ENCODE measurements at places on chromosomes 11 and 22. TPM values are rescaled to one million over a fixed set of nuclear protein-coding genes. Genes with fewer than 3 reads are reported as not detected.

UCP2 gene
- total RNA-seq: 87.0 TPM

DNA sequence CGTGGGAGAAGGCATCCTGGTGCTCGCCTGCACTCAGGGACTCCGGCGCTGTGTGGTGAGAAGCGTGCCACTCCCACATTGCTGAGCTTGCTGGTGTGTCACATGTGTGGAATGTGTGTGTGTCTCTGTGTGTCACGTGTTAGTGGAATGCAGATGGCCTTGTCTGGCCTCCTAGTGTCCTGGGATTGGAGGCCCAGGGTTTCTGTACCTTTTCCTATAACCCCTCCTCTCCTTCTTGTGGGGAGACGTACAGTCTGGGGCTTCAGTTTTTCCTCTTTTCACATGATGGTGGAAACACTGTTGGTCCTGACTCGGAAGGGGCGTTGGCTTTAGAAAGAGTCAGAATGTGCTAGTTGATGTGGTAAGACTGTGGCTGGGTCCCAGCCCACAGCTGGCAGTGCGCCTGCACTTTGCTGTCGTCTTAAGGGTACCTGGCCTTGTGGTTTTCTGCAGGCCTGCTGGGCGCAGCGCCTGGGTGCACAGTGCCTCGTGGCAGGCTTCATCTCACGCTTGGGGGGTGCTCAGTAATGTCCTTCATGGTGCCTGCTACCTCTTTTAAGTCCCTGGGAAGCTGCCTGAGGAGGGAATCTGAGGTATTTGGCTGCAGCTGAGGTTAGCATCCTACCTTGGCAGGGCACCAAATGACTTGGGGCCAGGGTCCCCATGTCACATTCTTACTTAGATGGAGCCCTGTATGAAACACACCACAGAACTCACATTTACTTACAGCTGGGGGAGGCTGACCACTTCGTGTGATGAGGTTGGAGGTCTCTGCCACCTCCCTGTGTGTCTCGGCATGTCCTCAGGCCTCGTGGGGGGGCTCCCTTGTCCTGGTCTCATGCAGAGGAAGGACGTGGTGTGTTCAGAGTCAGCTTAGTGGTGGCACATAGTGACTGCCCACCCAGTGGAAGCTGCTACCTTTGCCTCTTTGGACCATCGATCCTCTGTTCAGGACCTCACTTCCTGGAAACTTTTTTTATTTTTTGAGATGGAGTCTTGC is 61.9 kb downstream of the MED15 start:
- peak; percentile 71 for DNase-seq
- H3K27me3 ChIP-seq: no peaks in the 10 kb centered on the region
- H3K27ac ChIP-seq: peak overlapping the region; percentile 57
- H3K4me1 ChIP-seq: peaks cover 33% of the 10 kb centered on the region
- H3K4me3 ChIP-seq: no peak overlapping the region

DNA sequence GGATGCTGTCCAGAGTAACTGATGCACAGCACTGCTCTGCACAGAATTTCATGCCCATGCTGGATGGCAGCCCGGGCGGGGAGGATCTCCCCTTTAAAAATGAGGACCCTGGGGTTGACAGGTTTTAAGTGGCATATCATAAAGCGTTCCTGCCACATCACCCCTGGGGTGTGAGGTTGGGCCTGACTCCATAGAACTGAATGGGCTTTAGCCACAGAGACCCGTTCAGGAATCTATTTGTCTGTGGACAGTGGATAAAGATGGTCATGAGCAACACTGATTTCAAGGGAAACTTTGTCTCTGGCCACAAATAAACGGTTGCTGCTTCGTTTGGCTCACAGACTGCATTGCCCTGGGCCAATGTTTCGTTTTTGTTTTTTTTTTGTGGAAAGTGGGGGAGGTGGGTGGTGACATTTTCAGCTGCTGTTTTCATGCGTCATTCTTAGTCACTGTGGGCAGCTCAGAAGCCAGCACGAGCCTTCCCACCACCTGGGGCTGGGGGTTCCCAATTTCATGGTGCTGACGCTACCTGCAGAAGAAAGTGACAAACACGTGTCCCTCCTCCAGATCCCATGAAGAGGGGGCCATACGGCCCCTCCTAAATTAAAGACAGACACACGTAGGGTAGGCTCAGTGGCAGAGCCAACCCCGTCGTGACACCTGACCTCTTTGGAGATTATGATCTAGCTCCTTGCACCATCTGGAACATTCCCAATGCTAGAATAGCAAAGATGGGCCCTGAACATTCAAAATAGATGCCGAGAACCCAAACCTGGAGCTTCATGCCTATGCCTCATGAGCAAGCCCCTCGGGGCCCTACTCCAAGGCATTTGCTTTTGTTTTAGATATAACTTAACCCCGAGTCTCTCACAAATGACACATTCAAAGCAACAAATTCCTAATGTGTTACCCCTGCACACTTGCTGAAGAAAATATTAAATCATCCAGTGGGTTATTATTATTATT is 54.8 kb upstream of the PHF21B start:
- DNase-seq: no peak
- H3K4me3 ChIP-seq: no peak overlapping the region
- H3K27me3 ChIP-seq: no peaks in the 10 kb centered on the region

DNA sequence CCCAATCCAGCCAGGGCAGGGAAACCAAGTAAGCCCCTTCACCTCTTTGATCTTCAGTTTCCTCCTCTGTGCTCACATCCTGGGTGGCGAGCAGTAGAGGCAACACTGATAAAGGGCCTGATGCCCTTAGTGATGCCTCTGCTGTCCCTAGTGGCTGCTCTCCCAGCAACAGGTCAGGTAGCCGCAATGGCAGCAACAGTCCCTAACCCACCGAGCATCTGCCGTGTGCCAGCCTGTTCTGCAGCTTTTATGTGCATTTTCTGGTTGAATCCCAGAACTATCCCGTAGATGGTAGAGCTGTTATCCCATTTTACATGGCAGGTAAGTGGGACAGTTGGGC is 5.2 kb downstream of the SCYL1 start:
- no peak overlapping the region for H3K27ac ChIP-seq
- H3K4me3 ChIP-seq: no peak overlapping the region
- peaks cover 20% of the 10 kb centered on the region for H3K4me1 ChIP-seq
- no peaks in the 10 kb centered on the region for H3K27me3 ChIP-seq
- peaks cover 90% of the 10 kb centered on the region for H3K36me3 ChIP-seq

DNA sequence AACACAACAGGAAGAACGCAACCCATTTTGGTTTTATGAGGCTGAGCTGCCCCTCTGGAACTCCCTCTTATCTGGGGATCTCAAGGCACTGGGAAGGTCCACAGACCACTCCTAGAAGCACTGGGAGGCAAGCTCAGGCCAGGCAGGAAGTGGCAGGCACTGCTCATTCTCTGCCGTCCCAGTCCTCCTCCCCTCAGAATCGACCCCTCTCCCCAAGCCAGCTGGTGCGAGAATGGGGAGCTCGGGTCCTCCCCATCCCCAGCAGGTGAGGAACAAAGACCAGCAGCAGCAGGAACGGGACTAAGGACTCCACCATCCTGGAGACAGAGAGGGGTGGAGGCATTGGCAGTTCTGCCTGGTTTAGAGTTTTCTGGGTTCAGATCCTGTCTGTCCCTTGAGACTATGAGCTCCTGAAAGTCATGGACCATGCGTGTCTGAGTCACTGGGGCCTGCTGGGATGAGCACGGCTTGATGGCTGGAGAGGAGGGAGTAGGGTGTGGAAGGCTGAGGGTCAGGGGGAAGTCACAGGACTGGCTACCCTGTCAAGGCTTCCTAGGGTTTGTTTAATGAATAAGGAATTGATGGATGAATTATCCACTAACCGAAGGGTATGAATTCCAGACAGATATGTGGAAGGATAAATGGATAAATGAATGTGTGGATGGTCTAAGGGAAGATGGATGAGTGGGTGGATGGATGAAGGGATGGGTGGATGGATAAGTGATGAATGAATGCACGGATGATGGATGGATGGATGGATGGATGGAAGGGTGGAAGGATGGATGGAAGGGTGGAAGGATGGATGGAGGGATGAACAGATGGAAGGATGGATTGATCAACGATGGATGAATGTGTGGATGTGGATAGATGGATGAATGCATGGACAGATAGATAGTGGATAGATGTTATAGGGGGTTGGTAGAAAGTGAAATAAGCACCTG is 6.4 kb downstream of the MYEOV start:
- no peak overlapping the region for H3K27ac ChIP-seq
- H3K4me1 ChIP-seq: peaks cover 47% of the 10 kb centered on the region
- no peaks in the 10 kb centered on the region for H3K27me3 ChIP-seq
- H3K36me3 ChIP-seq: no peaks in the 10 kb centered on the region
- no peak for DNase-seq
- H3K4me3 ChIP-seq: no peak overlapping the region
